ENCODE measurements at places on chromosomes 3 and 15. TPM values are rescaled to one million over a fixed set of nuclear protein-coding genes. Genes with fewer than 3 reads are reported as not detected.

CPLX3 gene
- total RNA-seq: 0.82 TPM

GOLGA6D gene
- total RNA-seq: not detected

DNA sequence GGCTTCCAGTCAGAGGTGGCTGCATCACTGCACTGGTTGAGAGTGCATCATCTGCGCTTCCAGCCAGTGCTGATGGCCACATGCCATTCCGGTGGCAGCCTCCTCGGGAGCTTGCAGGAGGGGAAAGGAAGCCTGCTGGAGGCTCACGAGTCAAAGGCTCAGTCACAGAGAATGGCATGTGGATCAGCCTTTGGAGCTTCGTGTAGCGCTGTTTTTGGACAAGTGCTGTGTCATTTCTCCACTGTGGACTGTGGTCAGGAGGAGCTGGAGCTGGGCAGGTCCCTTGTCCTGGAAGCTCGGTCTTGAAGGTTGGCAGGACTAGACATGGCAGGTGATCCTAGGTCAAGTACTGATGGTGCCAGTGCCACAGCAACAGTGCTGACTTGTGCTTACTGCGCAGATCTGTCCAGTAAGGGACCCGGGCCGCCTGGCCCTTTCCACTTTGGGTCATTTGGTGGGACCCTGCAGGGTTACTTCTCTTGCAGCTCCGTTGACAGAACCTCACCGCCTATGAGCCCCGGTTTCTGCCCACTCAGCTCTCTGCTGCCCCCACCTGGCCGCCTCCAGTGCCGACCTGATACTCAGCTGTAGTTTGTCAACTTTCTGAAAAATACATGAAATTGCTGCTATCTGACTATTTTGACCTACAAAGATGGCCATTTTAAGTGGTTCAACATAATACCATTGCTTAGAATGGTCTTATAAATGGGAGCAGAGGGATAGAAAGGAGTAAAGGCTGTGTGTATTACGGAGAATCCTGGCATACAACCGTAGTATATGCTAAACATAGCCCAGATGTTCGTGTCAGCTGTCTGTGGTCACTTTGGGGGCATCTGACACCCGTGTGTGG, 27.6 kb upstream of the TRPM1 start:
- DNase-seq: peak; percentile 66

GRCh38 chr3:5464649-5465048, 277.1 kb downstream of the EDEM1 start:
- DNase-seq: no peak
